ENCODE measurements at places on chromosomes 12 and 14.

DNA sequence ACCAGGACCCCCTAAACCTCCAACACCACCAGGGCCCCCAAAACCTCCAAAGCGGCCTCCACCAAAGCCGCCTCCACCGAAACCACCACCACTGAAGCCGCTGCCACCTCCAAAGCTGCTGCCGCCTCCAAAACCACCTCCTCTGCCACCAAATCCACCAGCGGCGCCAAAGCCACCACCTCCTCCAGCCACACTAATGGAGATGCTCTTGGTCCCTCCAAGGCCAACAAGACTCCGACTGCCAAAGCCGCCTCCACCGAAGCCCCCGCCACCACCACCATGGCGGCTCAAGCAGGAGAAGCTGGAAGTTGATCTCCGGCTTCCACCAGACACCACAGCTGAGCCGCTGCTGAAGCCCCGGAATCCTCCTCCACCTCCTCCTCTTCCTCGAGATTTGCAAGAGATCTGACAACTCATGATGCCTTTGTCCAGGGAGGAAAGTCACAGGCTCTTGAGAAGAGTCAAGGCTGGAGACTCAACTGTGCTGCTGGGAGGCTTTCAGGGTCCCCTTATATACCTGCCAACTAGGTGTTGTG is at the start of gene KRT2:
KRT2 (minus strand) TSS at position 486 of the 536 bp plus-strand sequence; CDS start at position 417, 69 bp downstream.
- no peak for DNase-seq

GRCh38 chr12:25433581-25434325 is 119.3 kb downstream of the LMNTD1 start:
- DNase-seq: no peak

GRCh38 chr12:123879101-123879500 is 93.5 kb downstream of the CCDC92 start:
- DNase-seq: no peak

DNA sequence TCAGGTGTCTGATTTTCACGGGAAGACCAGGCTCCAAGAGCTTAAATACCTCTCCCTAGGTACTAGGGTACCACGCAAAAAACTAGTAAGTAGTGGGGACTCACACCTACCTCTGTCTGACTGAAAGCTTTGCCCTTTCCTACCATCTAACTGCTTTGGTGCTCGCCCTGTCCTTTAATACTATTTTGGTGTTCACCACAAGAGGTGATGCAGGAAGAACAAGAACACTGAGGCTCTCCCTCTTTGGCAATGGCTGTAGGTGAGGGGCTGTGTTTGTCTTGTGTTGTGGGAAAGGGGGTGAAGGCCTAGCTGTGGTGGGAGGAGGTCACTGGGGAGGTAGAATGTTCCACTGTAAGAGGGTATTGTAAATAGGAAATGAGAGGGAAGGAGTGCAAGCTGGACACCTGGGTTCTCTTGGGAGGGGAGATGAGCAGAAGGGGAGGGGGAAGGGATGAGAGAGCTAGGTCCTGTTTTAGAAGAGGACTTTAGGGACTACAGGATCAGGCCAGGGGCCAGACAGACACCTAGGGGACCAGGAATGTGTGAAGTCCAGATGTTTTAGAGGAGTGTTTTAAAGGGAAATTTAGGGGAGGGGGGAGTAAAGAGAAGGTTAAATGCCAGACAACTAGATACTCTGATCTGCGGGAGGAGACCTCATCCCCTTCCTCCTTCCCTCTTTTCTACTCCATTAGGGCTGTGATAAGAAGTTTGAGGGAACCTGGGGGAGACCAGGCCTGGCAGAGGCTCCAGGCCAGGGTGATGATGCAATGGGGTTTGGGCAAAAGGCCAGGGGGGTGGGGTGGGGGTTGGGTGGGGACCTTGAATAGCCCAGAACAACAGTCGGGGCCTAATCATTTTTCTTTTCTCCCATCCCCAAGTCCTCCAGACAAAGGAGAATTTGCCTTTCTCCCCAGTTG is 2.1 kb downstream of the ITGA5 start:
- peak; percentile 56 for DNase-seq

DNA sequence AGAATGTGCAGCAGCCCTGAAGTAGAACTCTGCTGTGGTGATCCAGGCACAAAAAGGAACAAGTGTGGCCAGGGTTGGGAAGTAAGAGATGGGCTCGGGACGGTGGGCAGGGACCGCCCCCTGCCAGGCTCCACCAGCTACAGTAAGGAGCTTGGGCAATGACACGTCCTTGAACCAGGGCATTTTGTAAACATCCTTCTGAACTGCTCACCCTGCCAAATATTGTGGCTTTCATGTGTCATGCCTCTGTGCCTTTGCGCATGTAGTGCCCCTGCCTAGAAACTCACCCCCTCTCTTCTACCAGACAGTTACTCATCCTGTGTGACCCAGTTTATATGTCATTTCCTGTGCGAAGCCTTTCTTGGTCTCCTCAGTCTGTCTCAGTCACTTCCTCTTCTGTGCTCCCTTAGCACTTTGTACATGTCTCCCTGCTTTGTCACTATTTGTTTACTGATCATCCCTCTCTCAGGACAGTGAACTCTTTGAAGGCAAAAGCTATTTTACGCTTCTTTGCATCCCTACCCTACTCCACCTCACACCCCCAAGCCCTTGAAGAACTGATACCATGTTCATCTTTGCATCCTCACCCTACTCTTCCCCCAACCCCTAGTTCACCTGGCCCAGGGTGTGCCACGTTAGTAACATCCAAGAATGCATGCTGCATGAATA is 108.9 kb upstream of the PLEKHG7 start:
- DNase-seq: peak; percentile 72

- no peak for DNase-seq
Observed at GRCh38 chr12:15770021-15770420, 19.2 kb downstream of the EPS8 start.

DNA sequence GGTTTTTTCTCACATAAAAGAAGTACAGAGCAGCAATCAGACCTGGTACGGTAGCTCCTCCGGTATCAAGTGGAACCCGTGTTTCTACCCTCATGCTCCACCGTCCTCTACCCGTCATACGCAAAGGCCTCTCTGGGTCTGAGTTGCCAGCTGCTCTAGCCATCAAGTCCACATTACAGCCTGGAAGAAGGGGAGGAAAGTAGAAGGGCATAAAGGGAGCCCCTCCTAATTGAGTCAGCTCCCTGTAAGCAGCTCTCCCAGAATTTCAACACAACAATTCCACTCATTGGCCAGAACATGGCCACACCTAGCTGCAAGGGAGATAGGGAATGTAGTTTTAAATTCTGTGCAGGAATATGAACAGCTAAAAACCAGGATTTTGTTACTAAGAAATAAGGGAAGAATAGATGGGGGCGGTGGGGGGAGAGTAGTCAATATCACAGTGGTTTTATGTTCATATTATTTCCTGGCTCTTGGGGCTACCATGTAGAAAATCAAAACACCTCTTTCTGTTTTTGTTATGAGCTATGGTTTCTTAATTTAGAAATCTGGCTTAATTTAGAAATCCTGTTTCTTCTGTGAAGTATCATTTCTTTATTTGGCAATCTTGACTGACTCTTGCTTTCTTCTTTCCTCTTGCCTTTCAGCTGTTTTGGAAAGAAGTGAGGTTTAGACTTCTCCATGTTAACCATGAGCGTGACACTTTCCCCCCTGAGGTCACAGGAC is 103.9 kb downstream of the AKAP6 start:
- no peak for DNase-seq

DNA sequence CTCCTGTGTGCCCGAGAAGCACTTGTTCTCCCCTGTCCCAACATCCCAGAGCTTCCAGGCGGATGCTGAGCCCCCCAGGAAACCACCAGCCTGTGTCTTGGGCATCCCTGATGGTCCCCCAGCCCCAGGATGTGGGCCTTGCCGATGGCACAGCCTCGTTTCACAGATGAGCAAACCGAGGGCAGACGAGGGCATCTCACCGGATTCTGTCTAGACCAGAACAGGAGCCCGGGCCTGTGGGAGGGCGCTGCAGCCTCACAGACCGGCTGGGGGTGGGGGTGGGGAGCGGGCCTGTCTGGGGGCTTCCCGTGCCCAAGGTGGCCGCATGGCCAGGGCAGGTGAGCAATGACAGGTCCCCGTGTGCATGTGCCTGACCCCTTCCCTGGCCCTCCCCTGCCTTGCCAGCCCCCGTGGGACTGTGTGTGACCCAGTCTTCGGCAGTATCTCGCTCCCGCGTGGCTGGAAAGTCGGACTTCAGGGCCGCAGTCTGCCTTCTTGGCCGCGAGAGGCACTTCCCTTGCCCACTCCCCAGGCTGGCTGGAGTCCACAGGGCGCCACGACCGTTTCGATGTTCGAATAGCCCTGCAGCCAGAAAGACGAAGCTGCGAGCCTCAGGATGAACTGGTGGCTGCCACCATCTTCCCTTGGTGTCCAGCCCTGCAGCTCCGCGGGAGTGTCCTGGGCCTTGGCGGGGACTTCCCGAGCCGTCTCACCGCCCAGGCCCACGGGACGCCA is 8.9 kb downstream of the RFLNA start:
- no peak for DNase-seq

GRCh38 chr12:57146961-57147944 is at the start of gene LRP1-AS:
LRP1-AS (minus strand) TSS chr12:57147619.
- no peak for DNase-seq

DNA sequence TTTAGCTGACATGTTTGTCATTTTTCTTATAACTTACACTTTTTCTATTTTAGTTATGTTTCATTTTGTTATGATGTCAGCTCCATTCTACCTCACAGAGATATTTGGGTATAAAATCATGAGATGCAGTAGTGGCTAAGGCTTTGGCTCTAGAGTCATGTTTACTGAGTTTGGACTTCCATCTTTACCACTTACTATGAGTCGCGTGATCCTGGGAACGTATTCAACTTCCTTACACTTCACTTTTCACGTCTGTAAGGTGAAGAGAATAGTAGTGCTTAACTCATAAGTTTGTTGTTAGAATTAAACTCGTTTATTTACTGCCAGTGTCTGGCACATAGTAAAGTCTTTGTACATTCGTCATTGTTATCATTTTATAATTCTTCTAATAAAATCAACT is 126.3 kb downstream of the ERC1 start:
- DNase-seq: no peak

- DNase-seq: no peak
Observed at GRCh38 chr14:100779691-100780080, 46.2 kb upstream of the MEG3 start.

- no peak for DNase-seq
Observed at GRCh38 chr14:98370352-98370751, 901.6 kb downstream of the BCL11B start.

DNA sequence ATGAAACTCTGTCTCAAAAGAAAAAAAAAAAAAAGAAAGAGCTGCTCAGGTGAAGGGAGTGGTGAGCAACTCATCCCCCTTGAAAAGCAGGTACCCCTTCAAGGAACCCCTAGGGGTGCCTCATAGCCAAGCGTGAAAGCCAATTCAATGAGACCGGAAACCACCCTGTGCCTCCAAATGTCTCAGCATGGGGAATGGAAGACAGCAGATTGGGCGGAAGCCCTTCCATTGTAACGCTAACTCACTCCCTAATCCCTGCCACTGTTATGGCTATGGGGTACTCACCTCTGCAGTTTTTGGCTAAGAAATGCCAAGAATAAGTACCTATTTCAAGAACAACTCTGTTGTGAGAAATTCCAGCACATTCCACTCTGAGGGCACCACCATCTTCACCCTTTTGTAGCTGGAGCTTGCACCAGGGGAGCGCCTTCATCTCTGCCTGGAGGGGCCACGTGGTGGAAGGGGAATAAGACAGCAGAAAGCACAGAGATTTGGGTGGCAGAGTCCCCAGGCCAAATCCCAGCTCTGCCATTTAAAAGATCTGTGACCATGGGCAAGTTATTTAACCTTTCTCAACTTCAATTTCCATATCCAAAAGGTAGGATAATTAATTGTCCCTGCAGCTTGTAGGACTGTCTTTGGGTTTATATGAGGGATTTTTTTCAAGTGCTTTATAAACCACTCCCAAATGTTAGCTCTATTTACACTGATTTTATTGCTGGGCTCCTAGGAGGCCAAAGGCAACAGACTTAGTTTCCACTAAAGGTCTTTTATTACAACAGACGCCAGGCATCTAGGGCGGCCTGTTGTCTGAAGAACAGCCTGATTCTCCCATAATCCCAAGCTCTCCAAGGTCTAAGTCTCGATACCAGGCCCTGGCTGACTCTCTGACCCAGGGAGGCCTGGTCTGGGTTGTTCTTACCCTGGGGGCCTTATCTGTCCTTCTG is 63.9 kb downstream of the ITPK1 start:
- no peak for DNase-seq

DNA sequence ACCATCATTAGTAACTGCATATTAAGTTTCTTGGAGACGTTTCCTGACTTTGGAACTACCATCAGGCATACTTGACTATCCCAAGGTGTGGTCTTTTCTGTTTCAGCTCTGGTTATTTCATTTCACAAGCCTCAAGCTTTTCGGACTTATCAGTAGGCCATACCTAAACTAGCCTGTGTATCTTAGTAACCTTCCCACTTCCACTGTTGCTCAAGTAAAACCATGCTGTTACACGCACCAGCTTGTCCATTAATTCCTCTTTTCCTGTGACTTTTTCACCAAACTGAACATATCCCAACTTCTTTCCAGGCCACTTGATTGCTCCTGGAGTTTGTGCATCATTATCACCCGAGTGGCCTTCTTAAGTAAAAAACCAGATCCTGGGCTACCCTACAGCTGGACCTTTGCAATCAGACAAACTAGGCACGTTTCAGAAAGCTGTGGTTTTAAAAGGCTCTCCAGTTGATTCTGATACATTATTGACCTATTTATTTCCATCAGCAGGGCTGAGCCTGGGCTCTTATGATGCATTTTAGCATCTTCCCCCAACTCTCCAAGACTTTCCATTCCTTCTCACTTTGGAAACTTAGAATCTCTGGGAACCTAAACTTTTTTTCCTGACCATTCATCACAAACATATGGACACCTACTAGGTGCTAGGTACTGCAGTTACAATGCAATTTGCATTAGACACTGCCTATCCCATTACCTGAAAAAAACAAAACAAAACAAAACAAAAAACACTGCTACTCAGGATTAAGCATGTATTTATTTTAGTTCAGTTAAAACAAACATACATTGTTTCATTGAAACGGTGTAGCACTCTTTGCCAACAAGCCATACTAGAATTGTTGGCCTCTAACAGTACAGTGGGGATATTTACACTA is 14.9 kb downstream of the SLC38A2 start:
- no peak for DNase-seq

DNA sequence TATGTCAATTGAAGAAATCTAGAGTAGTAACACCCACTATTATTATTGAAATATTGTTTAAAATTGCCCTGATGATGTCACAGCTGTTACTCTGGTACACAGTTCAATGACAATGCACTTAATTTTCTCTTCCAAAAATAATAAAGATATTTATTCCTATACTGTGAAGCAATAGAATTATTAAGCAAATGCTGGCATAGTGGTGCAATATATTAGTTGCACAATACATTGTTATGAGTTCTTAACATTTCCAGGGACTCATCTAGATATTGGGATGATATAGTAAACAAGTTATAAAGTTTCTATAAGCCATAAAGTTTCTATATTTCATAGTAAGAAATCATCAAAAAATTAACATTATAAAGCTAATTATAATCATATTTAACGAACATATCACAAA is 897.8 kb downstream of the LRFN5 start:
- DNase-seq: no peak

All from HL-60 (cell line).